ENCODE measurements at places on chromosomes 7 and 10.

- no peak for DNase-seq
Measured at GRCh38 chr7:108614896-108615295, 45.2 kb downstream of the DNAJB9 start.

GRCh38 chr7:25025218-25025671 lies 45.3 kb upstream of the OSBPL3 start:
- DNase-seq, result no peak

GRCh38 chr10:89114846-89115625 lies 92.1 kb downstream of the CH25H start:
- no peak for DNase-seq

GRCh38 chr7:153675131-153675530 lies 377.1 kb upstream of the DPP6 start:
- no peak for DNase-seq

- no peak for DNase-seq
Measured at GRCh38 chr10:29734640-29734961, 99.8 kb upstream of the SVIL start.

GRCh38 chr7:98548971-98549370 lies 68.1 kb upstream of the NPTX2 start:
- DNase-seq, result no peak

GRCh38 chr7:157090485-157091165 lies 48.1 kb upstream of the UBE3C start:
- DNase-seq, result no peak

DNA sequence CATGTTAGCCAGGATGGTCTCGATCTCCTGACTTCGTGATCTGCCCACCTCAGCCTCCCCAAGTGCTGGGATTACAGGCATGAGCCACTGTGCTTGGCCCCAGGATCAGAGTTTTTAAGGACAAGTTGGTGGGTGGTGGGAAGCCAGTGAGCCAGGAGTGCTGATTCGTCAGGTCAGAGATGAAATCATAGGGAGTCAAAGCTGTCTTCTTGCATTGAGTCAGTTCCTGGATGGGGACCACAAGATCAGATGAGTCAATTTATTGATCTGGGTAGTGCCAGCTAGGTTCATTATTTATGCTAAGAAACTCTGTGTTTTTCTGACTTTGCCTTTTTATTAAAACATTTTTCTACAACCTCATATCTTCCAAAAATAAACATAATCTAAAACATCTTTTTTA lies 423.8 kb downstream of the ARL4A start:
- no peak for DNase-seq

GRCh38 chr10:101123085-101123814 lies 7.8 kb upstream of the TLX1 start:
- DNase-seq, result no peak

DNA sequence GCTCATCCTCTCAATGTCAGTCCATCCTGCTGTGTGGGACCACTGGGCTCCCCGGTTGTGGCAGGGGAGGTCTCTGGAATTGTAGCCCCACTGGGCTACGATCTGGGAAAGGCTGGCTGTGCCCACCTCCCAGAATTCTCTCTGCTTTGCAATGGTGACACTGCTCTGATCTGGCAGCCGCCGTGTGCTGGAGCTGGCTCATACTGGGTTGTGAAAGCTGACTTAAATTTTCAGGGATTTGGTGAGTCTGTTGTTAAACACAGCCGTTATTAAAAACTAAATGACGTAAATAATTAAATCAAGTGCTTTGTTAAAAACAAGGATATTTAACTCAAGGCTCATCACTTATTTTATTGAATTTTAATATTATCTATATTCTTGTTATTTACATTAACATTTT lies 160.0 kb downstream of the TAX1BP1 start:
- DNase-seq, result no peak

GRCh38 chr7:128200376-128200775 lies 40.7 kb upstream of the LEP start:
- DNase-seq, result no peak

DNA sequence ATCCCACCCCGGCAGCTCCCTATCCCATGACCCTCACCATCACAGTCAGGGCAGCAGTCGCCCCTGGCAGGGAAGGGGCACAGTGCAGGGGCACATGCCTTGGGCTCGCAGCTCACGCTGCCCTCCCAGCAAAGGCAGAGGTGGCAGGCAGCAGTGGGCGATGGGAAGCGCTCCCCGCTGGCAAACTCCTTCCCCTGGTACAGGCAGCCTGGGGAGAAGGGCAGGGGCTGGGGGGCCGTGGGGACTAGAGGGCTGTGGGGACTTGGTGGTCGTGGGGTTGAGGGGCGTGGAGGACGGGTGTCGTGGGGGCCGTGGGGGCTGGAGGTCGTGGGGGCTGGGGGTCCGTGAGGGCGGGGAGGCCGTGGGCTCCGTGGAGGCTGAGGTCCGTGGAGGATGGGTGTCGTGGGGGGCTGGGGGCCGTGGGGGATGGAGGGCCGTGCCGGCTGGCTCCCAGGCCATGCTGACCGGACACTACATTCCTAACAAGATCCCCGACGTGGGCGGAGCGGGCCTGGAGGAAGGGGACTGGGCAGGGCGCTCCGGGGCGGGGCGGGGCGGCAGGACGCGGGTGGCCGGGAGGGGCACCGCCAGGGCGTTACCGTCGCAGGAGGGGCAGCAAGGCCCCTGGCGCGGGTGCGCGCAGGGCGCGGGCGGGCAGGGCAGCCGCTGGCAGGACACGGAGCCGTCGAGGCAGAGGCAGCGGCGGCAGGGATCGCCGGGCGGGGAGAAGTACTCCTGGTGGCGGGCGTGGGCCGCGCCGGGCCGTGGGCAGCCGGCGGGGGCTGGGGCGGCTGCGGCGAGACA lies 20.0 kb downstream of the KCP start:
- peak; percentile 60 for DNase-seq

DNA sequence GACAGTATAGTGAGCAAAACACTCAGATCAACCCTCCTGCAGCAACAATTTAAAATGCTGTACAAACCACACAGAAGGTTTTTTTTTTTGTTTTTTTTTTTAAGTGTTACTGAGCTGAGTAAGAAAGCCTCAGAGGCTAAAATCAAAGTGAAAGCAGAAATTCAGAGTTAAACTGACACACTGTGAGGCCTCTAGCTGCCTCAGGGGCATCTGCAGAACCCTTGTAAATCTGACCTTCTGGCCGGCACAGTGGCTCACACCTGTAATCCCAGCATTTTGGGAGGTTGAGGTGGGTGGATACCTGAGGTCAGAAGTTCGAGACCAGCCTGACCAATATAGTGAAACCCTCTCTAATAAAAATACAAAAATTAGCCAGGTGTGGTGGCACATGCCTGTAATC lies 7.4 kb upstream of the GNA12 start:
- no peak for DNase-seq

GRCh38 chr7:76428868-76429805 lies 4.4 kb downstream of the ZP3 start:
- DNase-seq, result peak; percentile 42

- DNase-seq, result no peak
Measured at GRCh38 chr10:118032564-118032963, 14.2 kb downstream of the RAB11FIP2 start.

- DNase-seq, result no peak
Measured at GRCh38 chr10:95830044-95830443, 74.1 kb downstream of the ENTPD1 start.

Measured in left cardiac atrium (tissue), 4 donors.